EH (cell line): ENCODE measurements at places on chromosomes 4 and X.

- DNase-seq, result peak; percentile 67
These were observed 2.3 kb downstream of the PRRG3 start for GRCh38 chrX:151697522-151697921.

DNA sequence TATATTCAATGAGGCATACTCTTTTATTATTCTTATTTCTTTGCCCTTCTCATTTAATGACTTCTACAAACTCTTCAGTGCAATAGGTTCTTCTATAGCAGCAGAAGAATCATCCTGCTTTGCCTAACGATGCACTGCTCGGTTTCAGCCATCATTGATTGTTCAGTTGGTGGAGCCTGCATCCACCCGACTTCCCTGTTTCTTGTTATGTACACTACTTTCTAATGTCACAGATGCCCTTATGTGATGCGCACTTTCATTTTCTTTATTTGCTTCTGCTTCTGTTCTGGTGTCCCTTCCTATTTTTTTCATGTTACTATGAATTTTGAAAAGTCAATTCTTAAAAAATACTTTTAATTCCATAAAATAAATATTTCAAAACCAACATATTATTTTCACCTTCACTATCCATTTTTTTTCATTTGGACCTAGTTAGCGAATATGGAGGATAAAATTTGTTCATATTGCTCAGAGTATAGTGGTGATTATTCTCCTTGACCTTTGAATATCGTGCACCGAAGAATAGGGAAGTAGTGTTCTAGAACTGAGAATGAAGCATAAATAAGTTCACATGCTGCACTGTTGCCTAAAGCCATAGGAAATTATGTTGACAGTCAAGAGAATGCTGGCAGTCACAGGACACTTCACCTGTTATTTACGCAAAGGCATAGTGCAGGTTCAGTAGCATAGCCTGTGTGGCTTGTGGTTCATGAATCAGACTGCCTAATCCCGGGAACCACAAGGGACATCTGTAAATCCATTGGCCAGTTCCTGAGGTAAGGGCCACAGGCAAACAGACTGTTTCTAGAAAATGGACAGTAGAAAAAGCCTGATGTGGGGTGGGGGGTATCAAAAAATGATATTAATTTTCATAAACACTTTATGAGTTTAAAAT lies 21.3 kb upstream of the SFRP2 start:
- no peak for DNase-seq

- DNase-seq, result no peak
These were observed 10.7 kb upstream of the NKX1-1 start for GRCh38 chr4:1416948-1417260.

- no peak for DNase-seq
These were observed 80.3 kb downstream of the BANK1 start for GRCh38 chr4:101870874-101871273.

- peak; percentile 7 for DNase-seq
These were observed 667.7 kb upstream of the SLIT2 start for GRCh38 chr4:19583827-19584569.
